Activated T-helper 1 cell treated with Interleukin-2 at 50 U/mL for 16 hours (primary cell): ENCODE measurements at places on chromosomes 5 and 9.

DNA sequence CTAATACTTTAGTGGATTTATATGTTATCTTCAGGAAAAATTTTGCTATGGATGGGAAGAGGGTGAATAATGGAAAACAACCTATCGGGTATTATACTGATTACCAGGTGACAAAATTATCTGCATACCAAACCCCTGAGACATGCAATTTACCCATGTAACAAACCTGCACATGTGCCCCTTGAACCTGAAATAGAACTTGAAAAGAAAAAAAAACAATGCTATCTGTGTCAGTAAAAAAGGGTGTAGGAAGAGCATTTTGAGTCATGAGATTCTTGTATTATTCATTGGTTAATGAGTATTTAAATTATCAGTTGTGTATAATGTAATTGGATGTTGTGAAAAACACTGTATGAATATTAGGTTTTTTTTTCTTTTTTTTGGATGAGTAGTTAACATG lies 75.4 kb downstream of the PRR16 start:
- DNase-seq, result no peak

GRCh38 chr5:115414406-115415142 lies 118.1 kb upstream of the CCDC112 start:
- DNase-seq, result no peak

DNA sequence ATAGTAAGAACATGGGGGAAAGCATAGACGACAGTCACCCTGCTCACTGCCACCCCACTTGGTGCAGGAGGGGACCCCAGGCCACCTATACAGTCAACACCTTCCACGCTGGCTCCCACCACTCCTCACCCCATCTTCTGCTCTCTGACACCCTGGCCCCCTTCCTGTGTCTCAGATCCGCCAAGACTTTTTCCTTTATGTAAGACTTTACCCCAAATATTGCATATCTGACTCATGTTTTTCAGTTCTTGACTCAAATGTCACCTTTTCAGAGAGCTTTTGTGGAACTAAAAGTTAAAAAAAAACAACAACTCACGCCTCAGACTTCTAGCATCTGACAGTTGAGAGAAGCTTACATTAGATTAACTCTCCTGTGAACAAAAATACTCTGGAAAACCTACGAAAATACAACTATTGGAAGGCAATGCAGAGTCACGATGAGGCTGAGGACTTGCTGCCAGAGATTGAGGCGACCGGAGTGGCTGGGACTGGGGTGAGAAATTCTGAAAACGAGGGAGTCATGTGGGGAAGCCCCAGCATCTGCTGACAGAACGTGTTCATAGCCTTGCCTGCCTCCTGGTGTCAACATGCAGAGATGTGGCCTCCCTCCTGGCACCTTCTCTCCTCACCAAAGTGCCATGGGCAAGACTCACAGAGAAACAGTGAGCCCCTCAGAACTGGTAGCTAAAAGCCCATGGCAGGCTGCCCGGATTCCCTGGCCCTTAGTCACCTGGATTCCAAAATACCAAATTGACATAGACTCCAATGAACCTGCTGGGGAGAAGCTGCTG lies 22.4 kb upstream of the FCN2 start:
- DNase-seq, result no peak

- no peak for DNase-seq
These were observed 1.4 kb downstream of the ALAD start for GRCh38 chr9:113399646-113400200.

DNA sequence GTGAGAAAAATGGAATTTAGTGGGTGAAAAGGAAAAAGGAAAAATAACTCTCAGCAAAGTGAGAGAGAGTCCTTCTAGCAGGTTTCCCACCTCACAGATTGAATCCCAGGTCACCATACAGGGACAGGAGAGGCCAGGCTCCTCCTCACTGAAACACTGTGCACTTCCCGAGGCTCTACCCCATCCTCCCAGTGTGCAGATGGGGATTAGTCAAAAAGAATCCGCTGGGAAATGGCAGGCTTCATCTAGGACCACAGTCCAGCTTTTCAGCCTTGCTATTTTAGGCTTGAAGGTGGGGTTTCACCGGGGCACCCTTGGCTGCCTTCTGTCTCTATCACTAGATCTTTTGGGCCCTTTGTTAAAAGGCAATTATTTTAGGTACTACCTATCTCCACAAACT lies 47.8 kb downstream of the YIPF5 start:
- no peak for DNase-seq

DNA sequence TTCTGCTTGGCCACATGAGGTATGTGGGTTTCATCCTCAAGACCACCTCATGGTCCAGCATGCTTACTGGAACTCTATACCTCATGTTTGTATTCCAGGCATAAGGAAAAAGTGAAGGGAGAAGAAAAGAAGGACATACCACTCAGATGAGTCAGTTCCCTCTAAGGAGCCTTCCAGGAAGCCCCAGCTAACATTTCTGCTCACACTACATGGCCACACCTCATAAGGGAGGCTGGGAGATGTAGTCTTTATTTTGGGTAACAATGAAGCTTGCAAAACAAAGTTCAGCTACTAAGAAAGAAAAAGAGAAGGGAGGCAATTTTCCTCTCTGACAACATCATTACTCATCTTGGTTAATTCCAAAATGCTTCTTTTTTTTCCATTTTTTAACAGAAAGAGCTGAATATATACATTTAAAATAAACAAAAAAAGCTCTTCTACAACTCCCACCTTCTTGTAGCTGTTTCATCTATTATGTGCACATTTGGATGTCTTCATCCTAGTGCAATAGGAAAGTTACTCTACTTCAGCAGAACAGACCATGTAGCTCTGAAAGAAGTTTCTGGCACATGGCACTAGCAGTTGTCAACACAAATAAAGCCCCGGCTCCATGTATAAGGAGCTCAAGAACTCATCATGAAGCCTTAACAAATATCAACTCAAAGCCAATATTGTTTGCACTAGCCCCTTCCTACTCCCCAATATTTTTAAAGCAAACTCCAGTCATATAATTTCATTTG lies 123.6 kb upstream of the CCDC112 start:
- no peak for DNase-seq

DNA sequence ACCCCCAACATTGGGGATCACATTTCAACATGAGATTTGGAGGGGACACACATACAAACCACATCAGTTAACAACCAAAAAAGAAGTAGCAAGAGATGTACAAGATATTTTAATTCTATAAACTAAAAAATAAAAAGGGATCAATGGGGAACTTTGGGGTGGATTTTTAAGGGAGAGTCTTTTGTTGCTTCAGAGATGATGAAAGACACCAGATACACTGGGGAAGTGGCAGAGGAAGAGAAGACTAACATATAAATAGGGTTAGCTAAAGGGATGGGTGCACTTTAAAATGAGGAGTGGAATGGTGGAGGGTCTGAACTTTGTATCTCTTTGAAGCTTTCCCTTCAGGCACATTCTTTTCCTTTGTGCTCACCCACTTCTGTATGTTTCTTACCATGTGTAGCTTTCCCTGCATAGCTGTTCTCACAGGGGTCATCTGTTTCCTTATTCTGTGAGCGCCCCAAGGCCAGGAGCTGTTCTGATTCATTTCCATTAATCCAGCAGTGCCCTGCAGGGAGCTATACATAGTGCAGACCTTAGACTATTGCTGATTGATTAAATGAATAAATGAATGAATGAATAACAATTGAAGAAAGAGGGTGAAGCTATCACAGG lies 531.6 kb upstream of the KLF4 start:
- no peak for DNase-seq

DNA sequence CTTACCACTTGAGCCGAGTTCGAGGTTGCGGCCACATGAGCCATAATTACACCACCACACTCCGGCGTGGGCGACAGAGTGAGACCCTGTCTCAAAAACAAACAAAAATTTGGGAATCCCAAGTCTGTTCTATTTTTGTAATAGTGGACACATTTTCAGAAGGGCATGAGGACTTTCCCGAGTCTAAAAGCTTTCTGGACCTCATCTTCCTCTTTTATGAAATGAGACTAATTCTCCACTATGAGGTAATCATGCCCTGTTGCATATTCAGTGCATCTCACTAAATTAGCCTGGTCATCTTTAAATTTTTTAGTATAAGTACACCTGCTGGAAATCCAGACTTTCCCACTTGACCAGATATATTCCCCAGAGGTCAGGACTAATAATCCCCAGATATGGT lies 55.7 kb downstream of the GGTA1 start:
- DNase-seq, result no peak

DNA sequence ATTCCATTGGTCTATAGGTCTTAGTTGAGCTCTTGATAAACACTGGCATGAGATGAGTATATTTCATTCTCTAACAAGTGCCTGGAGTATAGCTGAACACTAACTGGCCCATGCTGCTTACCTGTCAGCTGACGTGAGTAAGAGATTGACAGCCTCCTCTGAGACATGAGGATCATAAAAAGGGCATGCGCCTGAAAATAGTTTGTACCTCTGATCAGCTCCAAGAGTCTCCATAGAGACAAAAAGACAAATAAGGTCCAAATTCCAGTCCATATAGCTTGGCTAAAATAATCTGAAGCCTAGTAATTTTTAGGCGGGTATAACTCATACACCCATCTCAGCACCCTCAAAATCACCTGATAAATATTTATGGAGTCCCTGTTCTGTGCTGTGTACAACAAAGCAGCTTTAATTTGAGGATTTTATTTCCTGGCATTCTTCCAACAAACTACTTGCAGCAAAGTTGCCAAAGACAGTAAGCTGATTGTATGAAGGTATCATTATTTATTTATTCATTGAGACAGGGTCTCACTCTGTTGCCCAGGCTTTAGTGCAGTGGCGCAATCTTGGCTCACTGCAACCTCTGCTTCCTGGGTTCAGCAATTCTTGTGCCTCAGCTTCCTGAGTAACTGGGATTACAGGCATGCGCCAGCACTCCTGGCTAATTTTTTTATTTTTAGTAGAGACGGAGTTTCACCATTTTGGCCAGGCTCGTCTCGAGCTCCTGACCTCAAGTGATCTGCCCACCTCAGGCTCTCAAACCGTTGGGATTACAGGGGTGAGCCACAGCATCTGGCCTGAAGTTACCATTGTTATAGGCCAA lies 16.2 kb upstream of the FSD1L start:
- DNase-seq, result no peak

DNA sequence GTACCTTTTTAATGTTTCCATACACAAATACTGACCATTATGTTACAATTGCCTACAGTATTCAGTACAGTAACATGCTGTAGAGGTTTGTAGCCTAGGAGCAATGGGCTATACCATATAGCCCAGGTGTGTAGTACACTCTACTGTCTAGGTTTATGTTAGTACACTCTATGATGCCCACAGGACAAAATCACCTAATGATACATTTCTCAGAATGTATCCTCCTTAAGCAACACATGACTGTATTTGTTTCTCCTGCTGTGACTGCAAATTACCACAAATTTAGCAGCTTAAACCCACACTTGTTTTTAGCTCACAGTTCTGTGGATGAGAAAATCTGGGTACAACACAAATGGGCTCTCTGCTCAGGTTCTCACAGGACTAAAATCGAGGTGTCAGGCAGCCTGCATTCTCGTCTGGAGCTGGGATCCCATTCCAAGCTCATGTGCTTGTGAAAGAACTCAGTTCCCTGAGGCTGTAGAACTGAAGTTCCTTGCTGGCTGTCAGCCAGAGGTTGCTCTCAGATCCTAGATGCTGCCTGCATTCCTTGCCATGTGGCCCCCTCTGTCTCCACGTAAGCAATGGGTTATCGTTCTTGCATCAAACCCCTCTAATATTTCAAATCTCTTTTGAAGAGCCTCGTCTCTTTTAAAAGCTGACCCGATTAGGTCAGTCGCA lies 38.6 kb upstream of the PIK3R1 start:
- DNase-seq, result no peak

DNA sequence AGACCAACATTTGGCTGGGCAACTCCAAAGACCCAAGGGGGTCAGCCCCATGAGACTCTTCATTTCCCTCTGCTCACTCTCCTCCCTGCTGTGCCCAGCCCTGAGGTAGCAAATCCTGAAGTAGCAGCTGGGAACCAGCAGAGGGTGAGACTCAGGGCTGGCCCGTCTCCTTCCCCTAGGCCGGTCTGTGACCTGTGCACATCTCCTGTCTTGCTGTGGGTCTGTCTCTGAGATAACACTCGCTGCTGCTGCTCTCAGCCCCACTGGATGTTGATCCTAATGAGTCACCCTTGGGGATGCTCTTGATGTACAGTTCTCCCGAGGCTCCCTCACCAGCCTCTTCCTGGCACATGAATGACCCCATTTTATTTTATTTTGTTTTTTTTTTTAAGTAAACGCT lies 7.3 kb upstream of the OR2V1 start:
- no peak for DNase-seq

GRCh38 chr5:12570688-12571087 lies 666.4 kb upstream of the CTNND2 start:
- DNase-seq, result no peak

DNA sequence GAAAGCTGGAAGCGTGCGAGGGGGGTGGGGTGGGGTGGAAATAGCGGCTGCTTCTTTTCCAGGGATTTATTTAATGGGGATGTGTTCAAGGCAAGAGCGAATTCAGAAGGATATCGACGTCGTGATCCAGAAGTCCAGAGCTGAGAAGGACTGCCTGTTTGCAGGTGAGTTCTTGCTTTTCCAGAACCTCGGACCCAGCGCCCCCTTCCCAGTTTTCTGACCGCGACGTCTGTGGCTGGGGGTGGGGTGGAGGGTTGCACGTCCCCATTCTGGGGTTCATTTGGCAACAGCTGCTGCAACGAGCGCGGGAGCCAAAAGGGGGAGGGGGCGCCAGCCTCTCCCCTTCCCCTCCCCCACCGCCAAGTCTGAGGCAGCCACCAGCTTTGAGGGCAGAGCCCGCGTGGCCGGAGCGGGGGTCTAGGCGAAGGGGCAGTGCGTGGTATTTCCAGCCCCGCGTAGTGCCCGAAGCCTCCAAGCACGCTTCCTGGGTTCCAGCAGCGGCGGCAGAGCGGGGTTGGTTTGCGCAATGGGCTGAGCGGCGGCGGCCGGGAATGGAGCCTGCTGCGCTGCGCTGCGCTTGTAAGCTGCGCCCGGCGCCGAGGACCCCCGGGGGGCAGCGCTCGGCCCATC lies 701 bp downstream of the PARP8 start:
- peak; percentile 43 for DNase-seq

GRCh38 chr5:67969631-67970030 lies 245.9 kb upstream of the PIK3R1 start:
- DNase-seq, result no peak

- no peak for DNase-seq
These were observed 43.8 kb downstream of the PRKACG start for GRCh38 chr9:68970151-68970550.

- DNase-seq, result no peak
These were observed 78.1 kb downstream of the MED27 start for GRCh38 chr9:132001567-132001966.

GRCh38 chr5:52727020-52727419 lies 60.7 kb upstream of the ITGA1 start:
- no peak for DNase-seq
